ENCODE measurements at places on chromosomes 11 and 22.
A peak's percentile ranks its signal among the peaks of the same experiment; 100 is the strongest.

- DNase-seq = no peak
Measured at GRCh38 chr11:87006035-87006434, 31.7 kb upstream of the TMEM135 start.

- no peak for DNase-seq
Measured at GRCh38 chr11:27280140-27280539, 82.9 kb downstream of the CCDC34 start.

- no peak for DNase-seq
Measured at GRCh38 chr11:114280696-114281095, 15.5 kb upstream of the NNMT start.

GRCh38 chr11:34277171-34277570 is 80.6 kb downstream of the ABTB2 start:
- no peak for DNase-seq

GRCh38 chr11:32479291-32479690 is 44.0 kb upstream of the WT1 start:
- no peak for DNase-seq

DNA sequence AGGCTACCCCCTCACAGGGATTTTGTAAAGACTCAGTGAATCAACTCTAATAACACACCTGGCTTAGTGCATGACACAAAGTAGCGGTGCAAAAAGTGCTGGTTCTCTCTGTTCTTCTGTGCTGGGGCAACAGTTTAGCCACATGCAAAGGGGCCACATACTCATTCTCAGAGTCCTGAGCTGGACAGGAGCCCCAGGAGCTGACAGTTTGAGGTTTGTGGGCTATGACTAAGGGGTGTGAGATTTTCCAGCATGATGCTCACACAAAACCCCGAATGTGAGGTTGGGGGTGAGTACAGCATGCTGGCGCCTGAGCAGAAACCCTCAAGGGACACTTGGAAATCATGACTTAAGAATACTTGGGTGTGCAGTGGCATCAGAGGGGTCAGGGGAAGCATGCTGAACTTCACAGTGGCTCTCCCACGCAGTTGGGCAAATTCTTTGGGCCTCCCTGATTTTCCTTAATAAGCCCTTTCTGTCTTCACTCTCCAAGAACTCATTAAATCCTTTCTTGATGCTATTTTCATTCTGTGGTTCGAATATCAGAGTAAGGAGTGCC is 31.0 kb downstream of the TMPRSS5 start:
- no peak for DNase-seq

DNA sequence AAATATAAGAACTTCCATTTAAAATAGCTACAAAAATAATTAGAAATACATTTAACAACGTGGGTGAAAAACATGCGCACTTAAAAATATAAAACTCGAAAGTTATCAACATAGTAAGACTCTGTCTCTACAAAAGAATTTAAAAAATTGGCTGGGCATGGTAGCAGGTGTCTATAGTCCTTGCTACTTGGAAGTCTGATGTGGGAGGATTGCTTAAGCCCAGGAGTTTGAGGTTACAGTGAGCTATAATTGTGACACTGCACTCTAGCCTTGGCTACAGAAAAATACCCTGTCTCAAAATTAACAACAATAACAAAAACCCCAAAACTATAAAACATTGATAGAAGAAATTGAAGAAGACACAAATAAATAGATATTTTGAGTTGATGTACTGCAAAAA is 13.8 kb upstream of the CASP12 start:
- no peak for DNase-seq

GRCh38 chr22:22480940-22481339 is 27.6 kb downstream of the ZNF280B start:
- no peak for DNase-seq

DNA sequence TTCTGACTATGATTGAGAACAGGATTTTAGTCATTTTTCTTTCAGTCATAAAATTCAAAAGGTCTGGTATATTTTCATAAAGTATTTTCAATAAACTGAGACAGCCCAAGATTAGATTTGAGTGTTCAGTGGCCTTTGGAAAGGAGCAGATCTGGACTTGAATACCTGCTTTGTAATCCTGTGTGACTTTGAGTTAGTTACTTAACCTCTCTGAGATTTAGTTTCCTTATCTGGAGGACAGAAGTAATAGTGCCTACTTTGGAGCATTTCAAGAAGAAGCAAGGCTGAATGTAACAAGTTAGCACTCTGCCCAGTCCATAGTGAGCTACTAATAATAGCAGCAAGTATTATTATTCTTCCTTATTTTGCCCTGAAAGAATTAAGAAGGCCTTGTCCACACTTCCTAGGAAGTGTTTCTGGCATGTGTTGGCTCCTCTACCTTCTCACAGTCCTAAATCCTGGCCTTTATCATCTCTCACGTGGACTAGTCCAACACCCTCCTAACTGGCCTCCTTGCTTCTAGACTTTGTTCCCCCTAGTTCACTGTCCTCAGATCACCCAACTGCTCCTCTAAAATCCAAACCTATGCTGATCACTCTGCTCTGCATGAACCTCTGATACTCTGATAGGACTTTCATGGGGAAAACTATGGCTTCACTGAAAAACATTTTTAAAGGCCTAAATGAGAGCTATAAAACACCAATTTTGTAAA is 115.8 kb downstream of the PLEKHA7 start:
- DNase-seq = no peak

- no peak for DNase-seq
Measured at GRCh38 chr22:30183861-30184278, 62.7 kb downstream of the LIF start.

DNA sequence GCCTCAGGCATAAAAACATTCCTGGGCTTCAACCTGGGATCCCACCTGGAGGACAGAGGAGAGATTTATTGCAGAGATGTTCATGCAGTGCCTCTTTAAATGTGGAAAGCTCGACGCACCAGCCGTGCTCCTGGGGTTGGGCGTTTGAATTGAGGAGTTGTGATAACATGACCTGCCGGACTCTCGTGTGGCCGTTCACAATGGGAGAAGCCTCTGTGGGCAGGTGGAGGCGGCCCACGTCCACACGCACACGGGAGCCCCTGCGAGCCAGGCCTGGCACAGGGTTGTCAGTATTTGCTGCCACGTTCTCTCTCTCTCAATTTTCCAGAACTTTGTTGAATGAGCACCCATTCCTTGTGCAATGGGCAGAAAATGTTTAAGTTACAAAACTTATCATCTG is 58.3 kb upstream of the PPARA start:
- no peak for DNase-seq

- DNase-seq = peak; percentile 52
Measured at GRCh38 chr22:38873469-38874411, 1.7 kb upstream of the CBX6 start.

- DNase-seq = no peak
Measured at GRCh38 chr22:50575426-50575941, 2.7 kb downstream of the CPT1B start.

DNA sequence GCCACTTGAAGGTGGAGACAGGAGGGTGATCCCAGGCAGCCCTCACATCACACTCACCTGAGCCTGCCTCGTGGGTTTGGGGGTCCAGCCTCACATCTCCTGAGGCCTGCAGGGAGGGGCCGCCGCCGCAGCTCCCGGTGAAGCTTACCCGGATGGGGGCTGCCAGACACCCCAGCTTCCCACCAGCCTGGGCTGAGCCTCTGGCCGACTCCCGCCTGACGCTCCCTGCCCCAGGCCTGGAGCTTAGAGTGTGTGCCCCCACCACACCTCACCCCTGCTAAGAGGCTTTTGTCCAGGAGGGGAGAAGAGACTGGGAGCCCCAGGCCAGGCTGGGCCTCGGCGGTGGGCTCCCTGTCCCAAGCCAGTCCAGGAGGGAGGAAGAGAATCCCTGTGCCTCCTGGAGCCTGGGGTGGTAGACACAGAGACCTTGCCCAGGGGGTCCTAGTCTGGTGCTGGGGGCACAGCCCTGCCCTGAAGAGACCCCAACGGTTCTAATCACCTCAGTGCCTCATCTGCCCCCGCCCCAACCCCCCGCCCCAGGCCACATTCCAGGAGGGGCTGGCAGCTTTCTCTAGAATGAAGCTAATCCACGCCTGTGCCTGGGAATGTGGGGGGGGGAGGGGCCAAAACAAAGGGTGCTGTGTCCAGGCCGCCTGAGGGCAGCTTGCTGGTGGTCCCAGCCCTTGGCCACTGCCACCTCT is at the start of gene SLC16A8:
Gene SLC16A8 (minus strand): TSS at position 254 of the 701 bp plus-strand sequence. CDS start 1,311 bp downstream, outside the sequence.
- DNase-seq = no peak

DNA sequence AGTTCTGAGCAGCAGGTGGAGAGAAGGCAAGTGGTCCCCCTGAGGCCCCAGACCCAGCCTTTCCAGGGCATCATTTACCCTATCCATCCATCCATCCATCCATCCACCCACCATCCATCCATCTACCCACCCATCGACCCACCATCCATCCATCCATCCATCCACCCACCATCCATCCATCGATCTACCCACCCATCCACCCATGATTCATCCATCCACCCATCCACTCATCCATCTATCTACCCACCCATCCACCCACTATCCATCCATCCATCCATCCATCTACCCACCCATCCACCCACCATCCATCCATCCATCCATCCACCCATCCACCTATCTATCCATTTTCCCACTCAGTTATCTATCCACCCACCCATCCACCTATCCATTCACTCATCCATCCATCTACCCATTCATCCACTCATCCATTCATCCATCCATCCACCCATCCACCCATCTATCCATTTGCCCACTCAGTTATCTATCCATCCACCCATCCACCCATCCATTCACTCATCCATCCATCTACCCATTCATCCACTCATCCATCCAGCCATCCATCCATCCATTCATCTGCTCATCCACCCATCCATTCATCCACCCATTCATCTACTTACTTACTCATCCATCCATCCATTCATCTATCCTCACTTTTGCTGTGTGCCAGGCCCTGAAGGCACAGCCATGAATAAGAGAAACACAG is 63.4 kb downstream of the MCM5 start:
- DNase-seq = no peak

DNA sequence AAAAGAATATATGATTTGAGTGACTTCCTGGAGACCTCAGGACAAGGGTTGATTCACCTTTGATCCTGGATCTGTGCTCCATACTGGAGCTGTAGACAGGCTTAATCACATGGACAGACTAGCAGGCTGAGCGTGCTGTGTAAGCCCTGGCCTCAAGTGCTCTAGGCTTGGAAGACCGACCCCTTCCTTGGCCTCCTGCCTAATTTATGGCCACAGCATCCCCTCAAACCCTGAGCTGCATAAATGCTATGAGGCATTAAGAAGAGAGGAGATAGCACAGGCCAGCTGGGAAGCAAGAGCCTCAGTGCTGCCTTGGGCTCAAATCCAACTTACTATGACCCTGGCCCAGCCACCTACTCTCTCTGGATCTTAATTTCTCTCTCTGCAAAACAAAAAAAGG is 385.1 kb downstream of the BUD13 start:
- no peak for DNase-seq

- no peak for DNase-seq
Measured at GRCh38 chr11:64285885-64286800, 495 bp downstream of the GPR137 start.

- DNase-seq = no peak
Measured at GRCh38 chr11:123611698-123612097, 42.7 kb downstream of the SCN3B start.

- no peak for DNase-seq
Measured at GRCh38 chr11:1449490-1450243, 36.9 kb downstream of the MOB2 start.

- no peak for DNase-seq
Measured at GRCh38 chr11:2574553-2575535, 125.0 kb downstream of the KCNQ1OT1 start.

DNA sequence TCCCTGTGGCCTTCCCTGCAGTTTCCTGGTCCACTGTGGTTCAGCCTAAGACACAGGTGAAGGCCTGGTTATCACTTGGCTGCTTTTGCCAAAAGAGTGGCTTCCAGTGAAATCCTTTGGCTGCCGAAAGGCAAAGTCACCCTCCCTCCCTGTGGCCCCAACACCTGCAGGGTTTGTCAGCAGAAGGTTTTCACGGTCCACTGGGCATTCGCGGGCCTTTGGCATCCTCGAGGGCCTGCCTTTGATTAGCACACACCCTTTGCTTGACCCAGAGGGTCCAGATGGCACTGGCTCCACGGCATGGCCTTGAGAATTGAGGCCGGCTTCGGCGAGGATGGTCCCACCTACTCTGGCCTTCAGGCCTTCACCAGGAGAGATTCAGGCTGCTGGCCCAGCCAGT is 35.3 kb downstream of the RTN4R start:
- no peak for DNase-seq

GRCh38 chr11:78549624-78550409 is 24.8 kb downstream of the NARS2 start:
- no peak for DNase-seq

- DNase-seq = no peak
Measured at GRCh38 chr11:65658174-65659021, 4.3 kb downstream of the RELA start.

- peak; percentile 73 for DNase-seq
Measured at GRCh38 chr22:29072193-29072978, 449 bp upstream of the KREMEN1 start.

DNA sequence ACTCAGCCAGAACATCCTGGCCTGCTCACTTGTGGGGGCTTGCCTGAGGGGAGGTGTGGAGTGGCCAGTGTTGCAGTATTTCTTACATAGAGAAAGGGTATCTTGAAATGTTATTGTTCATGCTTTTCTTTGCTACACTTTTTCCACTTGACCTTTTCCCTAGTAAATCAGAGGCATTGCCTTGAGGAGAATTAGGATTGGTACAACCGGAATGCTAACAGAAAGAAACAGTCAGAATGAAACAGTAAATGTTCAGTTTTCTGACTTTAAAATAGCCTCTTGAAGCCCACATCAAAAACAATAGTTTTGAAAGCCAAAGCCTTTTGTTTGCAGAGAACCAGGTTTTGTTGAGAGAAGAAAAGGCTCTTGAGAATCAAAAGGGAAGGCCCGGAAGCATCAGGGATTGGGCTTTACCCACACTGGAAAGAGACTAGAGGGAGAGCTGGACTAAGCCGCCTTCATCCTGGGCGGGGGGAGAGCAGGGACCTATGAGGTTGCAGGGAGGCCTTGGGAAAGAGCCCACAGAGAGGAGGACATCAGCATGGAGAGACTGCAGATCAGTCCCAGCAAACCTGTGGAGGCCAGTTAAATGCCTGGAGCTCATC is 12.4 kb downstream of the ADM start:
- no peak for DNase-seq

DNA sequence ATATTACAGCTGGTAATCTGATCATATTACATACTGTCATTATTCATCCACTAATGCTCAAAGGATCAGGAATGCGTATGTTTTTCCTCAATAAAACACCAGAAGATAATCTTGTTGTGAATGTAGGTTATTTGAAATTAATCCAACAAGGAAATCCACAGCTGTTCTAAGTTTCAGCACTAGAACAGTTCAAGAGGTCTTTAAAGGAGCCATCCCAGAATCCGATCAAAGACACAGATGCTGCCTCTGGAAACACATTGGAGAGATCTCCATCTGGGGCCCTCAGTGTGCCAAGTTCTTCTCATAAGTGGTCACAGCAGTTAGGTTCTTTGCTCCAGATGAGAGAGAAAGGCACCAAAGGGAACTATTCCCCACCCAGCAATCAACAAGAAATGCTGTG is 1955.1 kb upstream of the RAG2 start:
- no peak for DNase-seq

DNA sequence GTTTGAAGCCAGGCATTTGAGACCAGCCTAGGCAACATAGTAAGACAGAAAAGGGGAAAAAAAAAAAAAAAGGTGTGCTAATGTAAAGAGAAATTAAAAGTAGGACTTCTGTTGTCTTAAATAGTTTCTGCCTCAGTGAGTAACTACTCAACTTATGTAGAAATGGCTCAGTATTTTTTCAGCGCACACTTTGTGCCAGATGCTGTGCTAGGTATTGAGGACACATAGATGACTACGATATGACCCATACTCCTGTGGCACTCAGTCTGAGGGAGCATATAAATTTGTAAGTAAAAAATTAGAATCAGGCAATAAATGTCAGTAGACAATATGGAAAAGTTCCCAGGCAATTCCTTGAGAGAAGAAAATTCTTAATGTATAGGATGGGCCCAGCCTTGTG is 93.9 kb downstream of the YAP1 start:
- no peak for DNase-seq
